Activated naive CD4-positive, alpha-beta T cell treated with anti-CD3 and anti-CD28 coated beads, Interleukin-2, amount 50 U/mL, for 72 hours (primary cell): ENCODE measurements at places on chromosomes 1 and 21. TPM values are rescaled to one million over a fixed set of nuclear protein-coding genes. Genes with fewer than 3 reads are reported as not detected.

DNA sequence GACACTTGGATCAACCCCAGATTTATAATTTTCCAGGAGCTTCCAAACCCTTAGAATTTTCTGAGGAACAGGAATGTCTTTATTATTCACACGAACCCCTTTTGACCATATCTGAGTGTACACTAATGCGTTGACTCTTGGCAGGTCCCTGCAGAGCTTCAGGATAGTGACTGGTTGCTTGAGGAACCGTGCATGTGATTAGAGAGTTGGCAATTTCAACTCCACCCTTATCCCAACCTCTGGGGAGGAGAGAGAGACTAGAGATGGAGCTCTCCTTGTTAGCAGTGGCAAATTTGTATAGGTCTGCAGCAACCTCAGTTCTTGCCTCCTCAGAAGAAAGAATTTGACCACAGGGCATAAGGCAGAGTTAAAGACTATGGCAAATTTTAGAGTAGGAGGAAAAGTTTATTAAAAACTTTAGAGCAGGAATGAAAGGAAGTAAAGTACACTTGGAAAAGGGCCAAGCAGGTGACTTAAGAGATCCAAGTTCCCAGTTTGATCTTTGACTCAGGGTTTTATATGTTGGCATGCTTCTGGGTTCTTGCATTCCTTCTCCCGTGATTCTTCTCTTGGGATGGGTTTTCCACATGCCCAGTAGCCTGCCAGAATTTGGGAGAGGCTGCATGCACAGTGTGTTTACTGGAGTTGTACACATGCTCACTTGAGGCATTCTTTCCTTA lies 93.8 kb upstream of the ETV3 start:
- no peak for DNase-seq

Gene ZRANB2
- 103 TPM for total RNA-seq

- DNase-seq, result no peak
Measured at GRCh38 chr1:18948048-18948912, 8.2 kb downstream of the IFFO2 start.

- DNase-seq, result no peak
Measured at GRCh38 chr1:210104103-210104502, 128.5 kb upstream of the SERTAD4 start.

DNA sequence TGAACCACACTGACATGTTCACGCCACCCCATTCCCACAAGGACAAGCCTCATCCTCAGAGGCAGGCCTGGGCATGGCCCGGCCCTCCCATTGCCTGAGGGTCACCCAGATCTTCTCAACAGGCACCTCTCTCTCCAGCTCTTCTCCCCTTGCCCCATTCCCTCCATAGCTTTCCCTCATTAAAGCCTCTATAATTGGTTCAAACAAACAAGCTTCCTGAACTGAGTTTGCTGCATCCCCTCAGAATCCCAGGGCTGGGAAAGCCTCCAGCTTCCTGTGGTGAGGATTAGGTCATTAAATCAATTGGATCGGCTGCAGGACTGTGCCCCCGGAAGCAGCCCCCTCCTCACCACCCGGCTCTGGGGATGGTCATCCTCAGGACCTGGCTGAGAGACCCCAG lies 18.9 kb downstream of the CTNNBIP1 start:
- no peak for DNase-seq

- DNase-seq, result no peak
Measured at GRCh38 chr1:165539306-165539705, 4.5 kb upstream of the LRRC52 start.

DNA sequence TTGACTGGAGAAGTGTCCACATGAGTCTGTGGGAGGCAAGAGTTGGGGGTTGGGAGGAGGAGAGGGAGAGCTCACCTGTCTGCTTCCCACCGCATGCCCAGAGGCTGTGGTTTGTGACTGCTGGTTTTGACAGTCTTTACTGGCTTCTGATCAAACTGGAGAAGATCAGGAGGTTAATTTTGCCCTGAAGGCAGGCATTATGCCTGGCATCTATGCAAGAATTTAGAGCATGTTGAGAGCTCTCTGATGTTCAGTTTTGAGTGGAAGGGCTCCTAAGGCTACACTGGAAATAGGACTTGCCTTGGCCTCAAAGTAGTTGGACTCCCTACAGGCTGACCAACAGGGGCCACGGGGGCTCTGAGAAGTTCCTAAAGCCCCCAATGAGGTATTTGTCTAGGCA lies 101.6 kb downstream of the TLR5 start:
- no peak for DNase-seq

- no peak for DNase-seq
Measured at GRCh38 chr21:15741510-15741909, 11.7 kb downstream of the USP25 start.

DNA sequence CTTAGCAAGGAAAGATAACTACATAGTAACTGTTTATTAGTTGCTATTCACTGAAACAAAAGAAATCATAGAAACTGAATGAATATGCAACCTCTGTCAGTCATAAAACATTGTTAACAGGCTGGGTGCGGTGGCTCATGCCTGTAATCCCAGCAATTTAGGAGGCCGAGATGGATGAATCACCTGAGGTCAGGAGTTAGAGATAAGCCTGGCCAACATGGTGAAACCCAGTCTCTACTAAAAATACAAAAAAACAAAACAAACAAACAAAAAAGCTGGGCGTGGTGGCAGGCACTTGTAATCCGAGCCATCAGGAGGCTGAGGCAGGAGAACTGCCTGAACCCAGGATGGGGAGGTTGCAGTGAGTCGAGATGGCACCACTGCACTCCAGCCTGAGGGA lies 44.1 kb downstream of the CRB1 start:
- DNase-seq, result no peak

DNA sequence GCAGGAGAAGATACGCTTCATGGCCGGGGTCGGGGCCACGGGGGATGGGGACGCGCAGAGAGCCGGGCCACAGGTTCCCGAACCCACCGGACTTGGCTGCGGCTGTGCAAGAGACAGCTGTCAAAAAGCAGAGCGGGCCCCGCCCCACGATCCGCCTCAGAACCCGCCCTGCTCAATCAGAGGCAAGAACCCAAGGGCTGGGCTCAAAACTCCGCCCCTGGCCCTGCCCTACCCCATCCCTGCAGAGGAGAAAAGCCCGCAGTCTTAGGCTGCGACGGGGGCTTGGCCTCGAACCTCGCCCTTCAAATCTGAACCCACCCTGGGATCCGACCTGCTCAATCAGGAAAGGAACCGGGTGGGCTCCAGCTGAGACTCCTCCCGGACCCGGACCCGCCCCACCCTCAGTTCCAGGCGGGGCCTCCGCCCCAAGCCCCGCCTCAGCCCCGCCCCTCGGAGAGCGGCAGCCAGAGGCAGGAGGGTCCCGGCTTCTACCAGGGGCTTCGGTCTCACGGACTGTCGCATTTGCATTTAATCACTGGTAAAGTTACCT lies at the start of gene ANKRD35:
Gene ANKRD35 (minus strand): TSS at position 129 of the 550 bp plus-strand sequence. CDS start 108 bp downstream, at position 21.
- DNase-seq, result peak; percentile 85
